ENCODE measurements at places on chromosomes 12 and 14. TPM values are rescaled to one million over a fixed set of nuclear protein-coding genes. Genes with fewer than 3 reads are reported as not detected.

Gene PLA2G1B
- total RNA-seq: not detected

Gene GALNT16
- under 0.01 TPM for total RNA-seq

Gene GPR68
- total RNA-seq: 0.86 TPM

Gene GCH1
- total RNA-seq: 9.1 TPM

Gene GLIPR1L1
- not detected for total RNA-seq

Gene HAL
- total RNA-seq: not detected

Gene PDE6H
- total RNA-seq: not detected

Gene NFATC4
- 56.4 TPM for total RNA-seq

Gene KLHL33
- 0.43 TPM for total RNA-seq

DNA sequence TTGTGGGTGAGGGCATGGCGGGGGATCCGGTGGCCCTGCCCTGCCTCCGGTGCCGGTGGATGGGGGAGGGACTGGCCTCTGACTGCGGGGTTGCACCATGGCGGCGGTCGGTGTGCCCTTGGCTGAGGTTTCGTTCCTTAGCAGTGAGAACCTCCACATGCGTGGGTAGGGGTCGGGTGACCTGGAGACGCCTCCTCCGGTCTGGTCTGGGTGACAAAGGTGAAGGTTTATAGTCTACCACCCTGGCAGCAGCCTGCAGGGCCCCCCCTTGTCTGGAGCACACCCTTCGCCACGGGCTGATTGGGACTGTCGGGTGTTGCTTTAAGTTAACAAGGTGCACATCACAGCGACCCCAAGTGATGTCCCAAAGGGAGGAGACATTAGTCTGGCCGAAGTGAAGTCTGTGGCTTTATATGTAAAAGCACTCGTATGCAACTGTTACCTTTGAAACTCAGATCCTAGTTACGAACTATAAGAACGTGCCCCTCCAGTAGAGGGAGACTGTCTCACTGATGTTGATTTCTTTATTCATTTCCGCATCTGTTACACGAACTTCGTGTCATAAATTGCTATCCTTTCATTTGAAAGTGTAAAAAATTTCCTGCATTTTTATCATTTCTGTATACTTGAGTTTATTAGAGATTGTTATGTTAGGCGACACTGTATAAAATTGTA is 74.4 kb downstream of the WDR20 start:
- no peak for DNase-seq

GRCh38 chr14:35341751-35342488 is 49.7 kb downstream of the PSMA6 start:
- DNase-seq: peak; percentile 92

DNA sequence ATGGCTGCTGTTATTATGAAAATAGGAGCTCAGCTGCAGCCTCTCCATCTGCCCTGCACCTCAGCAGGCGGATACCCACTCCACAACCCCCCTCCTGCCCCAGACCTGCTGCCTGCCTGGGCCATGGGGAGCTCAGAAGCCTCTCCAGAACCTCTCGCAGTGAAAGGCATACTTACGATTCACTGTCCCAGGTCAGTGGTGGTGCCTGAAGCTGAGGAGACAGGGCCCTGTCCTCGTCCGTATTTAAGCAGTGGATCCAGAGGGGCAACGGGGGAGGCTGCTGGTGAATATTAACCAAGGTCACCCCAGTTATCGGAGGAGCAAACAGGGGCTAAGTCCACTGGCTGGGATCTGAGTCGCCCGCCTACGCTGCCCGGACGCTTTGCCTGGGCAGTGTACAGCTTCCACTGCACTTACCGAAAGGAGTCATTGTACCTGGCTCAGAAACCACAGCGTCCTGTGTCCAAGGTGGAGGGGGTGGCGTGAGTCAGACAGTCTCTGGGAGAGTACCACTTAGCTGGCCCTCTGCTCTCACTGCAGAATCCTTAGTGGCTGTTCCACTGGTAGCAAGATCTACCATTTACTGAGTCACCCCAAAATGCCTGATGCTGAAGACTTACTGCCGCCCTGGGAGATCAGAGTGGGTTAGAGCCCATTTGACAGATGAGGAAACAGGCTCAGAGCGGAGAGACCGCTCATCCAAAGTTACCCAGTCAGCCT is at the start of gene SERPINA1:
Gene SERPINA1, minus strand, starts transcription at position 219 of the 720 bp plus-strand sequence. CDS start 5,365 bp downstream, outside the sequence.
- DNase-seq: no peak

DNA sequence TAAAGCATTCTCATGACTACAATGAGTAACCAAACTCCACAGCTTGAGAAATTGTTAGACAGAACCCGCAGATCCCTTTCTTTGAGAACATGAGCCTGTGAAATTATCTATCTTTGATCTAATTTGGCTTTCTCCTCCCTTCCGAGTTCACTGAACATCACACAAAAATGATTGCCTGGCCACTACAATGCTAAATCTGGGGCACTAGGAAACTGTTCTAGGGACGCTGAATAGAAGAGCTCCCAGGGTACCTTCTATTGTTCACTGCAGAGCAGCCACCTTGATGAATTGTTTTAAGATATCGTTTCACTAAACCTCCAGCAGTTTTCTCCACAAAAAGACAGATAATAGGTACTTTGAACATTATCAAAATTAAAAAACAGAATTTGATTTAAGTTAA is 47.5 kb downstream of the SINHCAF start:
- no peak for DNase-seq

DNA sequence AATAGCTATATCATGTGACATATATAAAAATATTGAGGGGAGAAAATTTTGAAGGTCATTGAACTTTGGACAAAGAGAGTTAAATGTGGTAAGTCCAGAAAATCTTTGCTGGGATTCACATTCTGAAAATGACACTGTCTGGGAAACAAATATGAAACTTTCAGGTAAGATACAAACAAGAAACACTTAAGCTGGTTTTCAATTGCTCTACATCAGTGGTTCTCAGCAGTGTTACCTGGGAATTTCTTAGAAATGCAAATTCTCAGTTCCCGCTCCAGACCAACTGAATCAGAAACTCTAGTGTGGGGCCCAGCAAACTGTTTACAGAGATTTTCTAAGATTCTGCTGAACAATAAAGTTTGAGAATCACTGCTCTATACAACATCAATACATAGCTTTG is 3.6 kb upstream of the CDK17 start:
- DNase-seq: no peak

DNA sequence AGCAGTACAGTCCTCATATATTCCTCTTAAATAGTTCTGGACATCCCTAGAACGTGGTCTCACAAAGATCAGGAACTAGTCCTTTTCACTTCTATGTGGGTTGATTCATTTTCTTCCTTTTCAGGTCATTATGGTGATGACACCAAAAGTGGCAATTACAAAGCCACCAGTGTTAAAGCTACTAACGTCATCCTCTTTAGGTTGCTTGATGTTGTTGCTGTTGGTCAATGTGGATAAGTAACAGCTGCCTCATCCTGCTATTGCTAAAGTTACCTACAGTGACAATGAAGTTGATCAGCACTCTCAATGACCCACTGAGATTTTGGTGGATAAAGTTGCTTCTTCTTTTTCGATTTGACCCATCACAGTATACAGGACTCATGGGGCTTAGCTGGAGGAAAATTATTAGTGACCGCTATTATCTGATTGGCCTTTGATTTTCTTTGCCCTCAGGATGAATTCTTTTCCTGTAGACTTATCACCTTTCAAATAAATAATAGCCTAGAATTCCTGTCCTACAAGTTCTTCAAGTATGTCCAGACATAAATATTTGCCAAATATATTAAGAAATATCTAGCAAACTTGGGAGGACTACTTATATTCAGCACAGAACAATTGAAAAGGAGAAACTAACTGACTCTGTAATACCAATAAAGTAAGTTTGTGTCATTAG is 54.0 kb upstream of the ATP2B1 start:
- no peak for DNase-seq

- DNase-seq: peak; percentile 87
Observed at GRCh38 chr12:79635676-79636075, 55.1 kb downstream of the PAWR start.

DNA sequence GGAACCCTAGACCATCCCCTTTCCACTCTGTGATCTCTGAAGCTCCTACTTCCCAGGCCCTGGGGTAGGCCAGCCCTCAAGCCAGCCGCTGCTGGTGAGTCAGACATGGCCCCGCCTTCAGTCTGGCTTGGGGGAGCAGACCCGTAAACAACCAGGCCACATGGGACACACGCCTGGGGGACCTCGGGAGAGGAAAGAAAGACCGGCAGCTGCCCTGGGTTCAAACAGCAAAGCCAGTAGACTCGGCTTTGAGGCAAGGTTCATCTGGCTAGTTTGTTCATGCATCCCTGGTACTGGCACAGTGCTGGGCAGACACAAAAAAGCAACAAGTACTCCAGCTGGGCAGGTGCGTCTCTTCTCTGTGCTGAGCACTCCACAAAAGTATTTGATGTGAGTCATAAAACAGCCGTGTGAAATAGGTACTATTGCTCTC is 101.9 kb downstream of the SETD3 start:
- peak; percentile 48 for DNase-seq

DNA sequence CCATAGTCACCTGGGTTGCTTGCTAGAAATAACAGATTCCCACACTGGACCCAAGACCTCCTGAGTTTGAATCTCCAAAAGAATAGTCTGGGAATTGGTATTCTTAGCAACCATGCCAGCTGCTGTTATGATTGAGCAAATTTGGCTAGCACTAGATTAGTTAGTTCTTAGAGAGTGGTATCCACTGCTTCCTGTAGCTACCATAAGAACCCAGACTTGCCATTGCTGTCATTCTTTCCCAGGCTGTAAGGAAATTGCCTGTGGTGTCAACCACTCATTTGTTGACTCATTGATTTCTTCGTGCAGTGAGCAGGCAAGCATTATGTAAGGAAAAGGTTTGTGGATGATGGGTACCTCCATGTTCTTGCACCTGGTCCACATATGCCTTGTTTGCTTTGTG is 201.8 kb upstream of the RGS6 start:
- no peak for DNase-seq

- no peak for DNase-seq
Observed at GRCh38 chr12:48029491-48030172, 25.4 kb upstream of the COL2A1 start.

GRCh38 chr12:124588751-124589267 is 21.4 kb upstream of the NCOR2 start:
- DNase-seq: peak; percentile 80

All from fibroblast of villous mesenchyme (primary cell).